ENCODE measurements at places on chromosomes 2 and 18.

DNA sequence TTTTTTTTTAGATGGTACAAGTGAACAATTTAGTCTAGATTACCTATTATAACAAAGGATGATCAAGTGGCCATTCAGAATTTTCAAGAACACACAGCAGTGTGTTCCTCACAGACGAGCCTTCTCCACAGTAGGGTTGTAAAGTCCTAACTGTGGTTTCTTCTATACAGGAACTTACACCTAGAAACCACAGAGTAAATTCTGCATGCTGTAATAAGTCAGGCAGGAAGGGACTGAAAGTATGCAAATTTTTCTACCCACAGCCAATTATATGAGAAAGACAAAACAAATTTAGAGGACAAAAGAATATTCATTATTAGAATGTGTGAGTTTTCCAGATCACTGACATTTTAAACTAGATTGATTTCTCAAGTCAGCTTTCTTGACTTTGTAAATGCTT, 99.5 kb downstream of the RBMS1 start:
- DNase-seq: no peak

GRCh38 chr2:205484215-205484614, 198.1 kb upstream of the NRP2 start:
- DNase-seq: no peak

- DNase-seq: peak; percentile 99
Observed at GRCh38 chr2:28610583-28611201, 114.8 kb downstream of the PLB1 start.

GRCh38 chr2:126317790-126318431, 338.0 kb upstream of the GYPC start:
- no peak for DNase-seq

GRCh38 chr18:56233595-56233994, 404.8 kb downstream of the TXNL1 start:
- DNase-seq: peak; percentile 71

- DNase-seq: no peak
Observed at GRCh38 chr18:7388741-7389140, 157.9 kb downstream of the LRRC30 start.

DNA sequence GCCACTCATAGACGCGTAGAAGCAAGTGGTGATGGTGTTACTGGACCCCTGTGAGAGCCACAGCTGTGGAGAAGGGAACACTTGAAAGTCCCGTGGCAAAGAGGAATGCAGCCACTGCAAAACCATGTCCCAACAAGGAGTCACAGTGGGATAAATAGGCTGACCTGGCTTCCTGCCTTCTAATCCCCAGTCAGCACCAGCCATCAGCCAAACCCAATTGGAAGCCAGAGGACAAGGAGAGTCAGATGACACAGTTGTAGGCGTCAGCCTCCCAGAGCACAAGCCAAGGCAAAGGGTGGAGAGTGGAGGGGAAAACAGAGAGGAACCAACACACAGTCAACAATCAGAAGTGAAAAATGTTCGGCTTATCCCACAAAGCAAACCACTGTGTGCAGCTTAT, 5.5 kb upstream of the CYBRD1 start:
- no peak for DNase-seq

GRCh38 chr18:37294951-37295350, 270.6 kb downstream of the CELF4 start:
- DNase-seq: peak; percentile 15

- no peak for DNase-seq
Observed at GRCh38 chr2:199452260-199452990, 5.3 kb downstream of the SATB2 start.

- no peak for DNase-seq
Observed at GRCh38 chr2:101734505-101735165, 37.1 kb downstream of the MAP4K4 start.

- no peak for DNase-seq
Observed at GRCh38 chr2:163467251-163467630, 268.6 kb downstream of the FIGN start.

- DNase-seq: peak; percentile 54
Observed at GRCh38 chr18:59189746-59190145, 30.2 kb upstream of the GRP start.

GRCh38 chr2:211371465-211371864, 815.1 kb downstream of the CPS1 start:
- no peak for DNase-seq

DNA sequence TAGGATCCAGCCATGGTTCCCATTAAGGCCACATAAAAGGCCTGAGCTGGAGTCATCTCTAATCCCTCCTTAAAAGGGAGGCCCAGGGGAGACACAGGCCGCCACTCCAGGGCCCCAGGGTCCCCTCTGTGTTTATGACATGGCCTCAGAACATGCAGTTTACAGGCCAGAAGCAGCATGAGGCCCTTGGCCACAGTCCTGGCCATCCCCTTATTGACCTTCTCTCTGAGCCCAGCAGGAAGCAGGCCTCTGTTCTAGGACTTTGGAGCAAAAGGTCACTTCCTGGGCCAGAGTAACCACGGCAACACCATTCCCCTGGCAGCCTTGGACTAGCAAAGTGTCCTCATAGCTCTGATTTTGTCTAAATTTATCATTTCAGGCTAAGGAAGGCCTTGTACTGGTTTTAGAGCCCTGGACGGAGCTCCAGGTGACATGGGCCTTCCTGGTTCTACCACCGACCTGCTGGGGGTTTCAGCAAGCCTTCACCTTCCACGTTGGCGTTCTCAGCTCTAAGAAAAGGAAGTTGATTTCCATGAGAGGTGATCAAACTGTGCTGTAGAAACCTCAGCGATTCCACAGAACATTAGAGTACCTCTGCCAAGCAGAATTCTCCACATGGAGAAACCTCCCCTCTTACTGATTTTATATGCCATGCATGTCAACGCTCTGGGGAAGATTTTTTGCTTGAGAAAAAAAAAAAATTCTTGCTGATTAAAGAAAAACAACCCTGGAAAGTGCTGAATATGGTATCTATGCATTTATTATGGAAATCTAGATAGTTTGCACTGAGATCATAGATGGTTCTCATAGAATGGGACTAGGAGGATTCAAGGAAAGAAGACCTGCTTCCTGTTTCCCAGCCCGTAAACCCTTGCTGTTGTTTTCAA, 53.7 kb downstream of the HS1BP3 start:
- no peak for DNase-seq

- peak; percentile 86 for DNase-seq
Observed at GRCh38 chr18:24368749-24369148, 28.9 kb downstream of the OSBPL1A start.

DNA sequence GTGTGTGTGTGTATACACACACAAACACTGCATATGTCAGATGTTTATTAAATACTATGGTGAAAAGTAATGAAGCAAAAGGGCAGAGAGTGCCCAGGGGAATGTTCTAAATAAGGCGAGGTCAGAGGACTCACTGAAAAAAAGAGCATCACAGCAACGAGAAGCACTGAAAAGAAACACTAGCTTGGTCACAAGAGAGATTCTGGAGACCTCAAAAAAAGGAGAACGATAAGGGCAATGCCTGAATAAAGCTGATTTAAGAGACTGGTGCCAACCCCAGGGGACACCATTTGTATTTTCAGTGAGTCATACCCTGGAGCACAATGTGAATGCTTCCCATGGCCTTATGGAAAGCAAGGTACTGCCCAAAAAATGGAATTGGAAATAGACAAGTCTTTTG, 14.5 kb downstream of the SLC40A1 start:
- DNase-seq: no peak

GRCh38 chr18:74662622-74663021, 65.0 kb downstream of the ZNF407 start:
- DNase-seq: no peak

DNA sequence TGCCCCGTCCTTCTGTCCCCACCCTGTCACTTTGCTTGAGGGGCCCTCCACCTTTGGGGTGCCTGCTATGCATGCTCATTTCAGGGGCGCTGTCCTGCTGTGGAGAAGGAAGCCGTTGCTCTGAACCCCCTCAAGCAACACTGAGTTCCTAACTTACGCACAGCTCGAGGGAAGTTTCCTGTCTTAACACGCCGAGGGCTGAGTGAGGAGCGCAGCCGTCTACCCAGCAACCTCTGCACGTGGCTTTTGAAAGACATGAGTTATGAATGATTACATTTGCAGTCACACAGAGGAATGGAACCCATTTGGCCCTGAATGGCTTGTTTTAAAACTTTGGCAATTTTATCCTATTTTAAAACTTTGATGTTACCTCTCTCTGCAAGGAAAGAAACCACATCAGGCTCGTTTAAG, 14.0 kb downstream of the RAMP1 start:
- peak; percentile 92 for DNase-seq

DNA sequence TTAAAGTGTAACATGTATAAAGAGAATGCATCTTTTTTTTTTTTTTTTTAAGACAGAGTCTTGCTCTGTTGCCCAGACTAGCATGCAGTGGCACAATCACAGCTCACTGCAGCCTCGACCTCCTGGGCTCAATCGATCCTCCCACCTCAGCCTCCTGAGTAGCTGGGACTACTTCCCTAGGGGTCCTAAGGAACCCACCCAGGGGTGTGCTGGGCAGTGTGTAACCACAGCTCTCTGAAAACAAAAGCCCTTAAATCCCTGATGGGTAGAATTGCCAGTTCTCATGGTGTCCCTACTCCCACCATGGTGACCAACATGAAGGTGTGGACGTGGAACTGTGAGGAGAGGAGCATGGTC, 105.6 kb upstream of the ST3GAL5 start:
- DNase-seq: no peak

DNA sequence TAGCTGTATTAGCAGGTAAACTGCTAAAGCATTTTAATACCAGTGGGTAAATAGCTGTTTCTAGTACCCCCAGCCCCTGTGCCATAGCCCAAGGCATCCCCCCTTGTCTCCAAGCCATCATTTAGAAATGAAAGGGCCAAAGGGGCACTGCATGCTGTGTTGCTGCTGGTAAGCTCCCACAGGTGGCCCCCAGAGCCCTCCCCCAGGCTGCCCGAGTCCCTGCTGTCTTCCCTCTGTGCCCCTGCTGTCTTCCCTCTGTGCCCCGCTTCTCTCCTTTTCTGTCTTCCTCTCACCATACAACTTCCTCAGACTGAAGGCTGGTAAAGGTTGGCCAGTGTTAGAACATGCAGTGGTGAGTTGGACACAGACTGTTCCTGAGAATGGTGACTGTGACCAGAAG, 42.1 kb downstream of the ZAP70 start:
- DNase-seq: no peak

DNA sequence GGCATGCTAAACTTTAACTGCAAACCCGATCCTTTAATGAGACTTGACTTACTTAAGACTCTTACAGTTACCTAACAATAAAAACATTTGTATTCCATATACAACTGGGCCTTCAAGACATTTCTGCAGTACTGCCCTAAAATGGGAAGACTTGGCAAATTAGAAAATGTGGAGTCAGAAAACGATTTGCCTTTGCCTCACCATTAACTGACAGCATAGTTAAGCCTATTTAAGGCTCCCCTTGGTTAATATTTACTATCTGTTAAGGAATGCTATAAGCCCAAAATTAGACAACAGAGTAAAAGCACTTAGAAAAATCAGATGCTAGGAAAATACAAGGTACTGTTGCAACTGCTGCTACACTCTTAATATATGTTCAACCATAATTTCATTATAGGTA, 18.7 kb downstream of the TYW5 start:
- no peak for DNase-seq

DNA sequence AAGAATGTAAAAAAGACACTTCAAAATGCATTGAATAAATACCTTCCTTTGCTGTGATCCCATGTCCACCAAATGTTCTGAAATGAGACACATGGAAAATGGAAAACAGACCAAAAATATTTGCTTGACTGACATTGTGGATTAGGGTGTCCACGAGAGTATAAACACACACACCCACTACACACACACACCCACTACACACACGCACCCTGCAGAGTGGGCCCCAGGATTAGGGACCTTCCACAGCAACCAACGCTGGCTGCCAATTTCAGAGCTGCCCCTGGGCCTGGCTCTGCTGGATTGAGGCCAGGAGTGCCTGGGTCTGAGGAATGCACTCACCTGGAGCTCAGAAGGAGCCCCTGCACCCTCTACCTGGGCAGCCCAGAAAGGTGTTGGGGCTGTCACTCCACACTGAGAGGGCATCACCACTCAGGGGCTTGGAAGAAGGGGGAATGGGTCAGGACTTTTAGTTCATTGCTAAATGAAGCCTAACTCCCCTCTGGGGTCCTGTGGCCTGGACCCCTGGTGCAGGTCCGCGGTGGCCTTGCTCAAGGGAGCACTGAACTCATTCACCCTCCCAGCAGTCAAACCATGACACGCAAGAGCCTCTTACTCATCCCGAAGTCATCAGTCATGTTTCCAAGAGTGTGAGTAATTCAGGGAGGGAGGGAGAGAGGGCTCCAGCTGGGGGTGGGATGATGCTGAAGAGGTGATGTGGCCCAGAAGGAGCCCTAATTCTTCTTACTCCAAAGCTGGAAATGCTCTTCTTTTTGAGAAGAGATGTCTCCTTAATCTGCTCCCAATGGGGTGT, 50.2 kb upstream of the PLB1 start:
- DNase-seq: peak; percentile 97

DNA sequence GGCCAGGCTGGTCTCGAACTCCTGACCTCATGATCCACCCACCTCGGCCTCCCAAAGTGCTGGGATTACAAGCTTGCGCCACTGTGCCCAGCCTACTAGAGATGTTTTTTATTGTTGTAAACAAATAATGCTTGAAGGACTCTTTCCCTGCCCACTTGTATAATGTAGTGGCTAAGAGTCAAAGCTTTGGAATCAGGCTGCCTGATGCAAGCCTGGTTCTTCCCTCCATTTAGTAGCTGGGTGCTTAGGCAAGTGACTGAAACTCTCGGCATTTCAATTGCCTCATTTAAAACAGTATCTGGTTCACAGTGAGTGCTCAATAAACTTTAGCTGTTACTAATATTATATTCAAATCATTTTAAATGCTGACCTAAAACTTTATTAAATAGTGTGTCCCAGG, 264.0 kb upstream of the FBXO11 start:
- DNase-seq: no peak

DNA sequence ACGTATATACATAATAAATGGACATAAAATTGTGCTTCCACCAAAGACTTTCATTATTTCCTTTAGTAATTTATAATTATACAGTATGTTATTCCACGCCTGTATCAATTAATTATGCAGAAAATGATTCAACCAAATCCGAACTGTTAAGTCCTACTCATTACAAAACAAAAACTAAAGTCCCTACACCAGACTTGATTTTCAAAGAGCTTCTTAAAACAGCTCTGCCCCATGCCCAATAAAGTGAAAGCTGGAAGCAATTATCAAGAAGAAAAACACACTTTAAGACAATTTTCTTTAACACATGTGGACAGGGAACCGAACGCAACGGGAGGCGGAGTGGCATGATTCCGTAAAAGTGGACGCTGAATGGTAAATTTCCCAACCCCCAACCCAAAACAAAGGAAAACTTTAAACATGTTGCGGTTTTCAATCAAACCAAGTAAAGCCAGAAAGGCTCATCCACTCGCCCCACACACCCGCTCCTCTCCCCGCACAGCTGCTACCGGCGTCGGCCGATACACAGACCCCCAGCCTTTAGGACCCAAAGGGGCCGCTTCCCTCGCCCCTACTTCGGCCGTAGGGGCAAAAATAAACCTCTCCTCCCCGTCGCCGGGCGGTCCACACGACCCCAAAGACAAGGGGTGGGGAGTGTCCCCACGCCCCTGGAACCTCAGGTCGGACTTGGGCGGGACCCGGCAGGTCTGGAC, 705 bp downstream of the YES1 start:
- peak; percentile 13 for DNase-seq
